Activated naive CD4-positive, alpha-beta T cell treated with Interleukin-2 at 50 U/mL for 16 hours (primary cell): ENCODE measurements at places on chromosomes 5 and 9.

GRCh38 chr9:105157171-105157583 is 87.3 kb upstream of the SLC44A1 start:
- DNase-seq: no peak

- DNase-seq: no peak
These were observed 5.3 kb downstream of the IL9 start for GRCh38 chr5:135890296-135890695.

DNA sequence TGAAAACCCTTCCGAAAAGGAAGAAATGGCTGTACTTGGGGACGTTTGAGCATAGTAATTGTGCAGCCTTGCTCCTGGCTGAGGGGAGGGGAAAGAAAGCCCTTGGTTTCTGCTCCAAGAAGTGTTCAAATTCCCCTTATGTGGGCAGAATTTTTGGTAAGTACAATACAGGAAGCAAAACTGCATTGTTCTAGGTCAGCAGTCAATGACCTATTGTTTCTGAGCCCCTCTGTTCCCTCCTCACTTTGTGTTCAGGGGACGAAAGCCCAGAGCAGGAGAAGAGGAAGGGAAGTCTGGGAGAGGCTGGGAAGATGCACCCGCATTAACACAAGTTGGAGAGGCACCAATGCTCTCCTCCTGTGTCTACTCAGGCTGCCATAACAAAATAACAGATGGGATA is 11.9 kb downstream of the BASP1 start:
- DNase-seq: no peak

DNA sequence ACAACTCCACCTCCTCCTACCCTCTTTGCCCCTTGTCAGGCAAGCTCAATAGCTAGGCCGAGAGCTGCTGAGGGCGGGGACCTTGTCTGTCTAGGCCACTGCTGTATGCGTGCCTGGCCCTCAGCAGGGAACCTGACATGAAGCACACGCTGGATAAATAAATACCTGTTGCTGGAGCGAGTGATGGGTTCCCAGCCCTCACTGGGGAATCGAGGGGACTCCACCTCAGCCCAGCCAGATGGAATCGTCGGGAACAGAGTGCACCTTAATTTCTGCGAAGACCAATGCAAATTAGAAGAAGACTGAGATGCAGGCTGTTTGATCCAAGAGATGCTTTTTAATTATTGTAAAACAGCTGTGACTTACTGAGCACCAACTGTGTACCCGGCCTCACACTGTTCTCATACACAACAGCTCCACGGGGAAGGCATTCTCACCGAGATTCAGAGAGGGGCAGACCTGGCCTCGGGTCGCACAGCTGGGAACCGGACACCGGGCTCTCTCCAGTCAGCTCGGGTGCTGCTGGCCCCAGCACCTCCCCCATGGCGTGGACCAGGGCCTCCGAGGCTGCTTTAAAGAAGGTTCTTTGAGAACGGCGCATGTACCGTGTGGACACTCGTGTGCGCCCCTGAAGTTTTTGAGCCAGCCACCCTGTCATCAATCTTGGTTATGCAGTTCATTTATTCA is 109.7 kb upstream of the IER5L start:
- no peak for DNase-seq

- no peak for DNase-seq
These were observed 37.5 kb downstream of the ERGIC1 start for GRCh38 chr5:172871536-172871935.
